ENCODE measurements at places on chromosomes 7 and 10.

GRCh38 chr10:5645375-5645774 lies 21.0 kb downstream of the ASB13 start:
- no peak for DNase-seq

DNA sequence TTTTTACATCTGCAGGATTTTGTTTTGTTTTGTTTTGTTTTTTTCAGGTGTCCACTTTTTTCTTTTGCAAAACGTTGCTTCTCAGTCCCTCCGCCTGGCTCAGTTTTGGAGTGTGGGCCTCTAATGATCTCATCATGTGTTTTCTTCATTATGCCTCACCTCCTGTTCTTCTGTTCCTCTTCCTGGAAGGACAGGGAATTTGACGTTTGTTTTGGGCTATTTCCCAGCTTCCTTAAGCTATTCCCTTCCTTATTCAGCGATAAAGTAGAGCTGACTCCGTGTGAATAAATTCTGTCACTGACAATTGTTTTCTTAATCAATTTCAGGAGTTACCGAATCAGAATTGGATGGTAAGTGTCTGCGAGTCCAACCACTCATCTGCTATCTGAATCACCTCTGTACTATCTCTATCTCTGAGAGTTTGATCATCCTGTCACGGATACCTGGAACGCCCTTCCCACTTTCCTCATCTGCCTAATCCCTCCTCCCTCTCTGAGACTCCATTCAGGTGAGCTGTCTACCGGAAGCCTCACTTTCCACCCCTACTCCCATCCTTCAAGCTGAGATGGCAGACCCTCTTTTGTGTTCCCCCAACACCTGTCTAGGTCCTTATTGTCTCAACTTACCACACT lies 218.4 kb downstream of the GATA3 start:
- DNase-seq = no peak

DNA sequence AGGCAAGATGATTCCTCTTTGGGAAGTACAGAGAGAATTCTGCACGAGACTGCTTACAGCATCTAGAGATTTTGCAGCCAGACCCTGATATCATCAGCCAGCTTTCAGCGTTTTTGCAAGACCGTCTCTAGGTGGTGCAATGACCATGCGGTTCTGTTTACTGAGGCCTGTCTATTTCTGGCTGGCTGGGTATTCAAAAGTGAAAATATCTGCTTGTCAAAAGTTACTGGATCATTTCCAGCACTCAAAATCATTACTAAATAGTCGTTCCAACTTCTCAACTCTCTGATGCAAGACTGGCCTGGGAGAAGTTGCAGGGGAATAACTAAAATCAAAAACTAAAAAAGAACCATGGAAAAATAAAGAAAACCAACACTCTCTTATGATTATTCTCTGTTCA lies 240.1 kb downstream of the ELMO1 start:
- DNase-seq = peak; percentile 67

- peak; percentile 12 for DNase-seq
Observed at GRCh38 chr7:127996253-127997071, 34.8 kb downstream of the LRRC4 start.

DNA sequence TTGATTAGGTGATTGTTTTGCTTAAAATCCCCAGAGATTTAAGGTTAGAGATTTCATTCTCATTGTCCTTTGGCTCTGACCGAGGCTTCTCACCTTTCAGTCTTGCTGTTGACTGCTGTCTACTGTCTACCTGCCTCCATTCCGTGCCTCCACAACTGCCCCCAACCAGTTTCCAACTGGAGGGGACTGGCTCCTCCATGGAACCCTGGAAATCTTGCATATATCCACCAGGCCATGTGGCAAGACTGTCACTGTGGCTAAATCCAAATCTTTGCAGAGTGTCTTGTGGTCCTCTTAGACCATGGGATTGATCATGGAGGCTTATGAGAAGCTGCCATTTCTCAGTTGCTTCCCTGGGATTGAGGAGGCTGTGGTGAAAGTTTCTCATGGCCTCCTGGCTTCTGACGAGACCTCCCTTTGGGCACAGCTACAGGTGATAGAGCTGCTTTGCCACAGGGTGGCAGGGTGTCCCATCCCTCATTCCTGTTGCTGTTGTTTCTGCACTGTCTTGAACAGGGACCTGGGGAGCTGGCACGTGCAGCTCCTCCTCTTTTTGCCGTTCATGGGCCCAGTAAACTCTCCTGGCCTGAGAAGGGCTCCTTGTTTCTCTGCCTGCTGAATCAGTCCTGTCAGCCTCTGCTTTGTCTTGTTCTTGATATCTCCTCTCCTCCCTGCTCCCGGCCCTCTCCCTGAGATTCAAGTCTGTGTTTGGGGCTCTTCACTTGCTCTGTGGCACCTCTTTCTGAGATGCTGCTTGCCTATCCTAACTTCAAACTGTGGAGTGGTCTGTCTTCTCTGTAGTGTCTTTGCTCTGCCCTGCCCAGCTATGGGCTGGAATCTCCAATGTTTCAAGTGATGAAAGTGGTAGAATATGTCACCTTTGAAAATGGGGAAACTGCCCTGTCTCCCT lies 63.6 kb upstream of the IGFBP3 start:
- no peak for DNase-seq

GRCh38 chr10:28666751-28667467 lies 10.4 kb upstream of the BAMBI start:
- no peak for DNase-seq

GRCh38 chr7:134619627-134620331 lies 26.9 kb upstream of the BPGM start:
- DNase-seq = no peak

GRCh38 chr7:539731-540411 lies 20.2 kb upstream of the PDGFA start:
- DNase-seq = peak; percentile 16

DNA sequence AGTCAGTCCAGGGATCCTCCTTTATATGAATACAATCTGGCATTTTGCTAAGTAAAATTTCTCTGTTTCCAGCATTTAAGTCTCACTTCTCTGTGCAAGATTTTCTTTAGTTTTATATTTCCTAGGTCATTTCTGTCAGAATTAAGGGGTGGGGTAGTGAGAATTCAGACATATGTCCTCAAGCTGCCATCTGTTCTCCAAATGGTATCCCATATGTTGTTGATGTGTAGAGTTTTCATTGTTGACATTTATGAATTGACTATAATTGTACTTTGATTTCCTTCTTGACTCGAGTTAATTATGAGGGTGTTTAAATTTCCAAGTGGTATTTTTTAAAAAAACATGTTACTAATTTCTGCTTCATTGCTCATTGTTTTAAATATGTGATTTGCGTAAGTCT lies 148.8 kb downstream of the NPSR1 start:
- DNase-seq = no peak

- no peak for DNase-seq
Observed at GRCh38 chr10:121078672-121079102, 227.5 kb downstream of the WDR11 start.

GRCh38 chr10:129615381-129615780 lies 148.3 kb downstream of the MGMT start:
- no peak for DNase-seq

- no peak for DNase-seq
Observed at GRCh38 chr7:94559972-94560371, 50.4 kb downstream of the CASD1 start.

- DNase-seq = no peak
Observed at GRCh38 chr7:74058486-74058885, 25.1 kb upstream of the LIMK1 start.

- DNase-seq = no peak
Observed at GRCh38 chr7:129468547-129468946, 33.8 kb upstream of the SMKR1 start.

DNA sequence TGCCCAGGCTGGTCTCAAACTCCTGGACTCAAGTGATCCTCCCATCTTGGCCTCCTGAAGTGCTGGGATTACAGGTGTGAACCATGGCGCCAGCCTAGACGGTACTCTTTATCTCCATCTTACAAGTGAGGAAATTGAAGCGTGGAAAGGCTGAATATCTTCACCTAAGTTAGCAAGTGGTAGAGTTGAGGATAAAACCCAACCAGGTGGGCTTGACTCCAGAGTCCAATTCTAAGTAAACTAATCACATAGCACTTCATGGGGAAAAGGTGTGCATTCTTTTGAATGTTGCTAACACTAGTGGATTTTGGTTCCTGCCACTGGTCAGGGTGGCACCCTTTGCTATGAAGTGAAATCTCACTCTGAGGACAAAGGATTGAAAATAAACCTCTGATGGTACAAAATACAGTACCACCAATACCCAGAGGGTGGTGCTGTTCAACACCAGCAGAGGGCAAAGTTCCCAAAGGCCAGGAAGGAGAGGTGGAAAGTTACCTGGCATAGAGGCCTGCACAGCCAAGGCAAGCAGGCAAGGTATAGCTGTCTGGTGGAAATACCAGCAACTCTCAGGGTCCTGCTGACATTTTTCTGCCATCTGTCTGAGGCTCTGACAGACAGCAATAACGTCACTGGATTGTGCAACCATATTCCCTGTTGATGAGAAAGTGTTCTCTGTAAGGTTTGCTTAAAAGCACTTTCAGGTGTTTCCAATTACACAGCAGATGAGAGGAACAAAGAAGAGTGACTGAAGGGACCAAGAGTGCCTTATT lies 17.6 kb downstream of the ZDHHC16 start:
- peak; percentile 57 for DNase-seq

DNA sequence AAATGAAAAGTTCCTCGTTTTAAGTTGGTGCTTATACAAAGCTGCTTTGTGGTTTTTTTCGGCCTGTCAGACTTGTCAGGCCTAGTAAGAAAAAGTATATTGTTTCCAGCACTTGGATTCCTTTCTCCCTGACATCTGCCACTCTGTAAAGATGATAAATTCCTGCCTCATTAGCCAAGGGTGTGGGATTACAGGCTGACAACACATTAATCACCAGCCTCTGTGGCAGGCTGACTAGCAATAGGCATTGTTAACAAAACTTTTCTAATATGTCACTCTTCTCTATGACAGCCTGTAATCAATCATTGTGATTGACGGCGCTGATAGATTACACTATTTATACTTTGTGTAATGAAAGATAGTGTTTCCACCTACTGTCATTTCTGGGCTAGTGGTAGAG lies 682.5 kb downstream of the LRMDA start:
- no peak for DNase-seq

DNA sequence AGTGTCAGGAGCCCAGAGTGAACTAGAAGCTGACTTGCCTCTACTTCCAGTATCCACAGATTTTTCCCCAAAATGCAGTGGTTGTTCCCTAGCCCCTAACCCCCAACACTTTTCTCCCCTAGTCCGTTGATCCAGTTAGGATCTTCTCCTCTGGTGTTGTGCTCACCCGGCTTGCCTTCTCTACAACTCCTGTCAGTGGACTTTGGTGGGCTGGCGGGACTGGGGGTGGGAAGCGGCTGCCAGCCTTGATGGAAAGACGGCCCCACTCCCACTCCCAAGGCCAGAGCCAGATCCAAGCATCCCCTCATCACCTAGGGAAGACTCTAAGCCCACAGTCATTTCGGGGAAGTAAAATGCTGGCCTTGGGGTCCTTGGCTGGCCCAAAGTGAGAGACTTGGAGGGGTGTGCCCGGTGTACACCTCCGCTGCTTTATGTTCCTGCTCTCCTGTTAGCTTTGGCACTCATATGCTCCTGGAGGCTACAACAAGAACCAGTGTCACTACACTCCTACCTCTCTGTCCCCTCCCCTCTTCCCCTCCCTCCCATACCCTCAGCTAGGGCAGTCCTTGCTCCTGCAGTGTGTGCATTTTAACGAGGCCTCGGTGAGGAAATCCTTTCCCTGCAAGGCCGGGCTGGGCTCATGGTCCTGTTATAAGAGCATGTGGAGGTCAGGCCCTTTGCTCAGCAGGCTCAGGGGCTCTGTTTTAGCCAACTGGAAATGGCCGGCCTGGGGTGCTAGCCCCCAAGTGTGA lies 930 bp upstream of the HOXA10 start:
- DNase-seq = no peak

- DNase-seq = no peak
Observed at GRCh38 chr7:50782375-50783208, at the start of gene GRB10. TSS of gene GRB10 (minus strand) at chr7:50782896. CDS start at chr7:50732322, 50,574 bp downstream.

- DNase-seq = no peak
Observed at GRCh38 chr10:42850931-42851330, 68.3 kb downstream of the BMS1 start.

DNA sequence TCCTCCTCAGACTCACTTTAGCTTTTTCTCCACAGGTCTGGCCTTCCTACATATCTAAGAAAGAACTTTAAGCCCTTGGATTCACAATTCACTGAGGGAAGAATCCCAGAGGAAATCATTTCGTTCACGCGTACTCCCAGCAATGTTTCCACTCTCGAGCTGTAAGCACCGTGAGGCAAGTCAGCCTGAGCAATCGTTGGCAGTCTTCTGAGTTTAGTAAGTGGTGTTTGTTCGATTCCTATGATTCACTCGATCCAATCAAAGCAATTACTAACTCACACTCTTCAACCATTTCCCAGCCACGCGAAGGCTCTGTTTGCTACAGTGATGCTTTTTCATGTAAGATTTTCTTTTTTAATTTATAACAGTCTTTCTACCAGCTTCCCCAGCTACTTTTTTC lies 10.2 kb upstream of the PRLHR start:
- DNase-seq = no peak

- DNase-seq = no peak
Observed at GRCh38 chr10:3749600-3749999, 35.4 kb downstream of the KLF6 start.

GRCh38 chr7:155259866-155260497 lies 37.7 kb upstream of the INSIG1 start:
- no peak for DNase-seq

GRCh38 chr10:89373916-89374711 lies 3.7 kb upstream of the IFIT1B start:
- peak; percentile 94 for DNase-seq

- no peak for DNase-seq
Observed at GRCh38 chr7:155795401-155795800, 16.9 kb downstream of the SHH start.

- DNase-seq = no peak
Observed at GRCh38 chr7:18541181-18541870, 45.8 kb downstream of the HDAC9 start.

- no peak for DNase-seq
Observed at GRCh38 chr10:122487174-122487765, 25.9 kb downstream of the HTRA1 start.

- peak; percentile 36 for DNase-seq
Observed at GRCh38 chr10:48551861-48552591, 52.8 kb downstream of the ARHGAP22 start.

DNA sequence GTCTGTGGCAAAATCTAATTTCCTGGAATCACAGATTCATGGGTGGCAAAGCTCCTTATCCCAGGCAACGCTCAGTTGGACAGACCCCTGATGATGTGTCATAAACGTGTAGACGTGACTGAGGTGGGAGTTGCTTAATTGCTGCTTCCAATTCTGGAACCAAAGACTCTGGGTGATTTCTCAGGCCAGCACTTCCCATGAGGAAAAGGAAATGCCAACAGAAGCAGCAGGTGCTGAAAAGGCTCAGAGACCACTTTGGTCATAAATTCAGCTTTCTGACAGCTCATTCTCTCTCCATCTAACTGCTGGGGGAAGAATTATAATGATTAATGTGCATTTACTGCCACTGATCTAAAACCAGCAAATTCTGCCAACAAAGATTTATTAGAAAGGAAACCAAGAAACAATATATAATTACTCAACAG lies 88.7 kb downstream of the OSBPL3 start:
- no peak for DNase-seq

All from hematopoietic multipotent progenitor cell treated with erythropoietin and hydrocortisone succinate and interleukin-3 and kit ligand, for 8 days (in vitro differentiated cells).